AG09309 (cell line): ENCODE measurements at places on chromosomes 11 and 22.

- DNase-seq, result no peak
These were observed 712 bp downstream of the UPK3A start for GRCh38 chr22:45285263-45286058.

- DNase-seq, result no peak
These were observed 180.6 kb upstream of the ARHGAP20 start for GRCh38 chr11:110892741-110893285.

DNA sequence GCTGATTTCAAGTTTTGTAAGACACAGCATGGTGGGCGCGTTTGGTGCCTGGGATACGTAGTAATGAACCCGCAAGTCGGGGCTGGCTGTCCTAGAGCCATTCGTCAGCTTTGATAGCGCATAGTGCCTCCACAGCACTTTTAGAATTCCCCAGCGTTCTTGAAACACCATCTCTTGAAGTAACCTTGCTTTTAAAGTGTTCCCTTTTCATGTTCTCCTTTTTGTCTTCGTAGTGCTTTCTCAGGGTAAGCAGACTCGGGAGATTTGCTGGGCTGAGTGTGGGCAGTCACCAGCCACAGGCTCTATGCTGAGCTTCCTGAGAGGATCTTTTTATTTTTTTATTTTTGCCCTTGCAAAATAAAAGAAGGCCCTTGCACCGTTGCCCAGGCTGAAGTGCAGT is 39.6 kb upstream of the CTTN start:
- DNase-seq, result no peak

DNA sequence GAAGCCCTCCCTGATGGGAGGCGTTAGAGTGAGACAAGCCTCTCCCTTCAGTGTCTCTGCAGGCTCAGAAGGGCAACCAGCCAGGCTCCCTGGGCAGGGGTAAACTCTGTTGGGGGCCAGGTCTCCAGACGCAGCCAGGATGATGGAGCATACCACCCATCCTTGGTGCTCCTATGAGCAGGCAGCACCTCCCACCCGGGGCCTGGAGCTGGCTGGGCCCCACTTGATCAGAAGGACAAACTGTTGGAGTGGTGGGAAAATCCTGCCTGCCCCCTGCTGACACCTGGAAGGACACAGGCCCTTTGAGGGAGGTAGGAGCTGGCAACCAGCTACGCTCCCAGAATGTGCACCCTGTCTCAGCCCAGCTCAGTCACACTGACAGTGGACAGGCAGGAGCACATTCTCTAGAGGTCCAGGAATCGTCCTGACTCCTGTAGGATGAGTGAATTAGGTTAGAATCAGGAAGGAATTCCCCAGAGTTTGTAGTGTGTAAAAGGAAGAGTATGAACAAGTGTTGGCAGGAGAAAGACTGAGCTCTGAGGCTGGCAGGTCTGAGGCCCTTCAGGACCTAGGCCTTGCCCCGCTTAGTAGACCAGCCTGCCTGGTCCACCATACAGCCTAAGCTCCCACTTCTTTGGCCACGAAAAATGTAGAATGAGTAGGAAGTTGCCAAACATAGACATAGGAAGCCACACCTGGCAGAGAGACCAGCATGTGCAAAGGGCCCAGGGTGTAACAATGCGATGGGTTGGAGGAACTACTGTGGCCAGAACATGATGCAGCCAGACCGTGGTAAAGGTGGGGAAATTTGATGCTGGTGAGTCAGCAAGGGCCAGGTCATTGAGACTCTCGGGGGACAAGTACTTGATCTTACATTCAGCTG is 19.1 kb downstream of the ARHGEF17 start:
- DNase-seq, result no peak

DNA sequence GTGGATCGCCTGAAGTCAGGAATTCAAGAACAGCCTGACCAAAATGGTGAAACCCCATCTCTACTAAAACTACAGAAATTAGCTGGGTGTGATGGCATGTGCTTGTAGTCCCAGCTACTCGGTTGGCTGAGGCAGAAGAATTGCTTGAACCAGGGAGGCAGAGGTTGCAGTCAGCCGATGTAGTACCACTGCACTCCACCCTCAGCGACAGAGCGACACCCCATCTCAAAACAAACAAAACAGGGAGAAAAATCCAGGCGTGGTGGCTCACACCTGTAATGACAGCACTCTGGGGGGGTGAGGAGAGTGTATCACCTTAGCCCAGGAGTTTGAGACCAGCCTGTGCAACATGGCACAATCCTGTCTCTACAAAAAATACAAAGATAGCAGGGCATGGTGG is 802.3 kb upstream of the ARHGAP42 start:
- DNase-seq, result no peak

GRCh38 chr11:61531044-61531443 is 22.5 kb downstream of the LRRC10B start:
- no peak for DNase-seq

GRCh38 chr11:70243912-70244652 is 26.4 kb upstream of the PPFIA1 start:
- DNase-seq, result no peak

DNA sequence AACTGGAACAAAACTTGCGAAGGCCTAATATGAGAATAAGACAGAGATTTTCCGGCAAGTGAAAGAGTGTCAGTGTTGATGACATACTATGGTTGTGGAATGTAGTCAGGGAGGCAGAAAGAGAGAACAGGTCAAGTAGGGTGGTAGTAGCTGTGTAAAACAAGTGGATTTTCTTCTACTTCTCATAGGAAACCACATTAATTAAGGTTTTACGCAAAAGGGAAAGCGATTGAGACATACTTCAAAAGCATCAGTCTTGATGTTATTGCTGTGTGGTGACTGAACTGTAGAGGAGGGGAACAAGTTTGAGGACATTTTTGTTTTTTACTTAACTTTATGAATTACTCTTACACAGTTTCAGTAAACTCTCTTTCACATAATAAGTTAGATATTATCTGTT is 186.0 kb upstream of the CNTN5 start:
- no peak for DNase-seq

GRCh38 chr11:62151737-62152102 is 27.9 kb downstream of the INCENP start:
- DNase-seq, result no peak

DNA sequence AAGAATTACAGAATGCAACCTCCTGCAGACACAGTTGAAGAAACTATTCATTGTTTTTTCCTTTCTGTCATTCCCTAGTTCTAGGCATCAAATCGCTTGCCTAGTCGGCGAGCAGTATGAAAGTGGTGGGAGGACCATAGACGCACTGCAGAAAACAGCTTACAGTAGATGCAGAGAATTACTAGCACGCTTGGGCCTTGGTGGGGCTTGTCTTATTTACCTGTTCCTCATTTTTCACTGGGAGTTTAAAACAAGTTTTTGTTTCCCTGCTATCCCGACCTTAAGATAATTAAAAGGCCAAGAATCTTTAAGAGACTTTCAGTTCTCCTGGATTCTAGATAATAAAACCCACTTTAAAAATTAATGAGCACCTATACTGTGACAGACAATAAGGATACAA is 713 bp upstream of the ARL14EP start:
- DNase-seq, result no peak

GRCh38 chr11:47398551-47398950 is 9.8 kb upstream of the SLC39A13 start:
- DNase-seq, result no peak

DNA sequence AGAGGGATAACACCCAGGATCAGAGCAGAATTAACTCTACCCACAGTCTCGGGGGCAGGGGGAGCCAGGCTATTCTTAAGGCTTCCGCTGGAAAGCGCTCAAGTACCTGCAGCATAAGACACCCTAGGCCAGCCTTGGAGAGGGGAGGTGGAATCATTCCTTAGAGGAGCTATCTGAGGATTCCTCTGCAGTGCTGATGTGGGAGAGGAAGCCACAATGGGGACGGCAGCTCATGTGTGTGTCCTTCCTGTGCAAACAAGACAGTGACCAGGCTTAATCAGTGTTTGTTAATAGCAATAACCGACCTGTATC is 382.2 kb upstream of the CADM1 start:
- no peak for DNase-seq

GRCh38 chr11:74338963-74339362 is 27.5 kb upstream of the P4HA3 start:
- no peak for DNase-seq

DNA sequence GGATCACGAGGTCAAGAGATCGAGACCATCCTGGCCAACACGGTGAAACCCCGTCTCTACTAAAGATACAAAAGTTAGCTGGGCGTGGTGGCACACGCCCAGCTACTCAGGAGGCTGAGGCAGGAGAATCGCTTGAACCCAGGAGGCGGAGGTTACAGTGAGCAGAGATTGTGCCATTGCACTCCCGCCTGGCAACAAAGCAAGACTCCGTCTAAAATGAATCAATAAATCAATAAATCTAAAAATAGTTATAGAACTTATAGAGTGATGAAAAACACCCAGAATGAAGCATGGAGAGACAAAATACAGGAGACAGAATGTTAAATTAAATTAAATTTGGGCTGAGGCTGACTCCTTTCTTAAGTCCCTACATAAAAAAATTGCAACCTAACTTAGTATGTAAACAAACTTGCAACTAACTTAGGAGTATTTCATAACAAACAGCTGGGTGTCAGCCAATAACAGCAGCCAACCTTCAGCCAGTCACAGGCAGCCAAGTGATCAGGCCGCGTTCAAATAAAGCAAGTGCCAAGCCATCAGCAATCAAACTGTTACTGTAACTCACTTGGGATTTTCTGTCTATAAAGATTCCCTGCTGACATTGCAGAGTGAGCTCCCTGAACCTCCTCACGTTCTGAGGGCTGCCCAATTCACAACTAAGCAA is 7.3 kb upstream of the TP53AIP1 start:
- DNase-seq, result no peak

- no peak for DNase-seq
These were observed 936.5 kb downstream of the TBC1D22A start for GRCh38 chr22:47698906-47699305.

GRCh38 chr22:49236541-49237075 is 591.1 kb downstream of the BRD1 start:
- no peak for DNase-seq
